CD4-positive, alpha-beta T cell treated with Interleukin-6 for 4 hours (primary cell): ENCODE measurements at places on chromosomes 12 and 14.

GRCh38 chr12:92927055-92927435 lies 2.0 kb downstream of the EEA1 start:
- DNase-seq, result peak; percentile 41

DNA sequence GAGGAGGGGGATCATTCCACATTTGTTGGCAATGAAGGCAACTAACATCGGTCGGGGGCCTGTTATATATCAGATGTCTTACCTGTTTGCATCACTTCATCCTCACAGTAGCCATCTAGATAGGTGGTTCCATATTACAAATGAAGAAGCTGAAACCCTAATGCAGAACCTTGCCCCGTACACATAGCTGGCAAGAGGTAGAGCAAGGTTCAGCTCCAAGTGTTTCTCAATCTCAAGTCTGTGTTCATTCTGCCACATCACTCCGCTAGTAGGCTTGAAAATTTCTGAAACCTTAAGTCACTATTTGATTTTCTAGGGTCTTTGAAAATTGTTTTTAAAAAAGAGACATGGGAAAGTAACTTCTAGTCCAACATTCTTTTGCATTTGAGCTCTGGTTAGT lies 17.0 kb downstream of the AVPR1A start:
- no peak for DNase-seq

- no peak for DNase-seq
Observed at GRCh38 chr12:81627336-81628189, 131.6 kb downstream of the PPFIA2 start.

DNA sequence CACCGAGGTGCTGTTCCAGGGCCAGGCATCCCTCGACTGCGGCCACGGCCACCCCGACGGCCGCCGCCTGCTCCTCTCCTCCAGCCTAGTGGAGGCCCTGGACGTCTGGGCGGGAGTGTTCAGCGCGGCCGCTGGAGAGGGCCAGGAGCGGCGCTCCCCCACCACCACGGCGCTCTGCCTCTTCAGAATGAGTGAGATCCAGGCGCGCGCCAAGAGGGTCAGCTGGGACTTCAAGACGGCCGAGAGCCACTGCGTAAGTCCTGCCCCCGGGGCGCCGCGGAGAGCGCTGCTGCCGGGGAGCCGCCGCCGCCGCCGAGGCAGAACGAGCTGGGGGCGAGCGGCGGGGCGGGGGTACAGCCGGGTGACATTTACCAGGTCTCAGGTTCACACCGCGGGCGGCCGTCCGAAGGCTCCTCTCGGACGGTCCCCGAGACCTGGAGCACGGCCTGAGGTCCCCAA lies 1.4 kb downstream of the PLXNC1 start:
- DNase-seq, result peak; percentile 24

- no peak for DNase-seq
Observed at GRCh38 chr14:99513183-99513694, 32.0 kb downstream of the CCNK start.

DNA sequence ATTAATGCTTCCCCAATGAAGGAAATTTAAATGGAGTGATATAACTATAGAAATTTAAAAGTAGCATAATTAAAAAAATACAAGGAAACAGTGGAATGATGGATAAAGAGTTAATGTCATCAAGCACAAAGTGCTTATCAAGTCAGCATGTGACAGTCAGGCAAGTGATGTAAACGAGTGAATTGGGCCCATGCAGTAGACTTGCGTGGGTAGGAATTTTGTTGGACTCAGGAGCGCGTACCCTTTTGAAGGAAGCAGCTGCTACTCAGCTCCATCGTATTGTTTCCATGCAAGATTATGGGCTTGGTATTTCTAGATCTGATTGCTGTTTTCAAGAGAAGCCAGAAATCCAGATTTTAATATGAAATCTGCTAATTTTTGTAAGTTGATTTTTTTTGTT lies 4.4 kb upstream of the DYRK4 start:
- no peak for DNase-seq

DNA sequence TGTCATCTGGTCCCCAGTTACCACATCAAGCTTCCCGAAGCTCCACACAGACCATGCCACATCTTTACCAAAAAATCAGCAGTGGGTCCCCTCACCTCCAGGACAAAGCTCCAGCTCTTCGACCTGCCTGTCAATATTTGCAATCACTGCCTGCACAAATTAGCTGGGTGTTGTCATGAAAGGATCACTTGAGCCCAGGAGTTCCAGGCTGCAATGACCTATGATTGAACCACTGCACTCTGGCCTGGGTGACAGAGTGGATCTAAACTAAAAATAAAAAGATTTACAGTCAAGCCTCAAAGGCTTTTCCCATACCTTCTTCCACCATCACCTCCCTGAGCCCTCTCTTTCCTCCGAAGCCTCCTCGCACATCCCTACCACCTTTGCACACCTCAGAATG lies 7.2 kb downstream of the CD4 start:
- no peak for DNase-seq
